ENCODE measurements at places on chromosomes 6 and 20.

GRCh38 chr20:31547017-31547675, 32.9 kb downstream of the HM13 start:
- peak; percentile 73 for DNase-seq

DNA sequence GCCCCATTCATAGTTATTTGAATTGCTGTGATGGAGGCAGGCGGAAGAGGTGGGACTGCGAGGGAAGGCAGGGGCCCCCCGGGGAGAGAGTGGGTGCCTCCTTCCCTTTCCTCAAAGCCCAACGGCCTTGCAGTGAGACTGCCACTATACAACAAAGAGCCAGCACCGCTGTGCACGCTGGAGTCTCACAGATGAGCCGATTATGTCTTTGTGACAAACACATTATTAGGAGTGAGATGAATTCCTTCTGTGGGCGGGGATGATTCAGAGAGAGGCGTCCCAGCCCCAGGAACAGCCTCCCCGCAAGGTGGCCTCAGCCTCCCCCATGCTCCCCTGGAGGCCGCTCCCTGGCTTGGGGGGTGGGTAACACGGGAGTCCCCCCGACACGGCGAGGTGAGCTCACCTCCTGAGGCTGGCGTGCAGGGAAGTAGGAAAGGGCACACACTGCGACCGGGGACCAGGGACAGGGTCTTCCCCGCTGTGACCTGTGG, 26.7 kb downstream of the NTSR1 start:
- no peak for DNase-seq

- DNase-seq, result peak; percentile 5
These were observed 21.3 kb downstream of the NPEPL1 start for GRCh38 chr20:58713801-58714339.

- no peak for DNase-seq
These were observed 14.7 kb downstream of the FOXQ1 start for GRCh38 chr6:1326535-1327121.

DNA sequence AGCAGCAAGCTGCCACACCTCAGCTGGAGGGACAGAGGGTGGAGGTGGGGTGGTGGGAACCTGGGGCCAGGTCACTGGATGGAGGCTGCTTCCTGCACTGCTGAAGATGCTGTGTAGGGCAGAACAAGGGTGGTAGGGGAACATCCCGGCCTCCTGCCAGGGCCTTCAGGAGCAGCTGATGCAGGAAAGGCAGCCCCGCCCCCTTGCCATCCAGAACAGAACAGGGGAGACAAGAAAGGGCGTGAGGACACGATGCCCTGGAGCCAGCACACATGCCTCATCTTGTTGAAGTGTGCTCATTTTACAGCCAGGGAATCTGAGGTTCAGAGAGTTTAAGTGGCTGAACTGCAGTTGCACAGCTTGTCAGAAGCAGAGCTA, 43.1 kb upstream of the PHACTR3 start:
- no peak for DNase-seq

All from WTC11 (cell line).